Kidney epithelial cell (primary cell): ENCODE measurements at places on chromosomes 5 and 9.

DNA sequence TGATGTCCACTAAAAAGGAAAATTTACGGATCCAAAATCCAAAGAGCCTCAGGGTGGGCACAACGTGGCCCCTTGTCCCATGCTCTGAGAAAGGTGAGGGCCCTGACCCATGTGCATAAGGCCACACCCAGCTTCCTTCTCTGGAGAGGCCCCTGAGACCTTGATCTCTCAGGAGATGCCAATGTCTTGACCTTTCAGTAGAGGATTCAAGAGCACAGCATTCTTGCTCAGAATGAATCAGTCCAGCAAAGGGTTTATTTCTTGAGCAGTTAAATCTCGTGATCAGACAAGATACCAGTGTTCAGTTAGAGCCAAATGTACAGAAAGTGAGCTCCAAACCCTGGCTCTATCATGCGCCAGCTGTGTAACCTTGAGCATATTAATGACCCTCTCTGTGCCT lies 115.9 kb upstream of the DAPK1 start:
- DNase-seq = no peak

- no peak for DNase-seq
Observed at GRCh38 chr5:137179203-137179602, 319.9 kb downstream of the SPOCK1 start.

DNA sequence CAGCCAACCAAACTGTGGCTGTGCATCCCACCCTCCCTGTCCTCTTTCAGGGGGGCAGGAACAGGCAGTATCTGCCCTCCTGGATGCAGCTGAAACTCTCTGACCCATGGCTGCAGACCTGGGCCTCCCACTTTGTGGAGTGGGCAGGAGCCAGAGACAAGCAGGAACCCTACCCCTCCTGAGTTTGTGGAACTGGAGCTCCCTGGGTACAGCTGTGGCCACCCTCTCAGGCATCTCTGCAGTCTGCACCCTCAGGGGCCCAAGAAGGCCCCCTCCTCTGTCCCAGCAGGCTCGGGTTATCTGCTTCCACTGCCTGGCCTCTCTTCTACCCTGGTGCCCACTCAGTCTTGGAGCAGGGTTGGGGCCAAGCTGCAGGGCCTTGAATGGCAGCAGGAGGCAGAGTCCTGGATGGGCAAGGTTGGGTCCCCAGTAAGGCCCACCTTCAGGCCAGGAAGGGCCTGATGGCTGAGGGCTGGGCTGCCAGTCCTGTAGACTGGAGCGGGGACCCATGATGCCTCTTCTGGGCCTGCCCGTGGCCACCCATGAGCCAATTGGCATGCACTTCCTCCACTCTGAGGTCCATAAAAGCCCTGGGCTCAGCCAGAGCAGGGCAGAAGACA lies 619.9 kb downstream of the KIF4B start:
- no peak for DNase-seq

DNA sequence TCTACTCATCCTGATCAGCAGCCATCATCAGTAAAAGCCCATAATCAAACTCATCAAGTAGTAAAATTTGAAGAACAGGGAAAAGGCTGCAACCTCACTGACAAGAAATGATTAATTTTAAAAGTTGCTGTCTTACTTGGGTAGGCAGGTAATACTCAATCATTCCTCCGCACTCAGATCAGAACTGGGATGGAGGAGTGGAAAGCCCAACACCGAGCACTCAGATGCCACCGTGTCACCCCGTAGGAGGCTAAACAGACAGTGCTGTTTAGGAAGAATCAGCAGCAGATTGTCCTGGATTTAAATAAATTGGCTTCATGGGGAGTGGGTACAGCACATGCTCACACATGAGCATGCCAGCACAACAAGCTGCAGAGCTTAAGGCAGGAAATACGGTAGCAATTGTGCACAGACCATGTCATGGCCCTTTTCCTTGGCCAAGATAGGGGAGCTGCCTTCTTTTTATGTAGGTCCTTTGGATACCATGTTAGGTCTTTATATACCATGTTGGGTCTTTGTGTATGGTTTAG lies 92.6 kb upstream of the CDH6 start:
- no peak for DNase-seq

DNA sequence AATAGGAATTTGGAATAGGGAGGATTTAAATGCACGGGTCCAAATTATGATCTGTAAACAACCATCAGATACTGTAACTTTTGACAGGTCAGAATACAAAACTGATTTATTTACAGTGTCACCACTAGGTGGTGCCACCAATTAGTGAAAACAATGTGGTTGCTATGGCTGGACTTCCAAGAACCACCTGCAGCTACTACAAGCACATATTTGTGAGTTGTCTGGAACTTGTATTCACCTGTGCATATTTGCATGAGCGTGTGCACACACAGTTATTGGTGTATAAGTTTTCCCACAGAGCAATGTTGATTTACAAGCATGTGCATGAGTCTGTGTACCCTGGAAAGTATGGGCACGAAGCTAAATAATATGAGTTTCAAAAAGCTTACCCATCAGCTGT lies 3.0 kb upstream of the HRCT1 start:
- no peak for DNase-seq

- DNase-seq = no peak
Observed at GRCh38 chr9:34197756-34198711, 19.2 kb downstream of the UBAP1 start.

- no peak for DNase-seq
Observed at GRCh38 chr9:101791533-101791932, 53.1 kb upstream of the GRIN3A start.
